T-helper 17 cell (primary cell): ENCODE measurements at places on chromosomes 3 and 15.

- DNase-seq = no peak
Measured at GRCh38 chr15:27934782-27935181, 164.3 kb downstream of the OCA2 start.

DNA sequence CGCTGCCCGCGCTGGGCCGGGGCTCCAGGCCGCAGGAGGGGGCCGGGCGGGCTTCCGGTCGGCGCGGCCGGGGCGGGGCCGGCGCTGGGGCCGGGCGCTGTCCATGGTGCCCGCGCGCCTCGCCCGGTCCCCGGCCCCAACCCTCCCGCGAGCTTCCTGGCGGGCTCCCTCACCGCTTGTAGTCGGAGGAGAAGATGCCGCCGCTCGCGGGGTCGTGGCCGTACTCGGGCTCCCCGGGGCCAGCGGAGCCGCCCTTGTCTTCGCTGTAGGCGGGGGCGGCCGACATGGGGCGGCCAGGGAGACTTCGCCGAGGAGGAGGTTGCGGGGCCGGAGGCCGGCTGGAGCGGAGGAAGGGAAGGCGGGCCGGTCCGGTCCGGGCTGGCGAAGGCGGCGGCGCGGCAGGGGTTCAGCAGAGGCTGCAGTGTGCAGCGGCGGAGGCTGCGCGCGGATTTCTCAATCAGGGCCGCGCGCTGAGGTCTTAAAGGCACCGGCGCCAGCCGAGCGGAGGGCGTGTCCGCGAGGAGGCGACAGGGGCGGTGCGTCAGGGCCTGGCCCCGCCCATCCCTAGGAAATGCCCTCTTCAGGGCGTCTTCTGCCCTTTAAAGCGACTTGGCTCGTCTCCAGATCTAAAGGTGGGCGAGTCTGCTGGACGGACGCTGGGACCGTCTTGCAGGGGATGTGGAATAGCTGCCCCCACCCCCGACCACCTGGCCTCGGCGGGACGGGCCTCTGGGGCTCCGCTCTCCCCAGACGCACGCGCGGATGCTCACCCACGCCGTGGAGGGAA, at the start of gene AP3B2:
Gene AP3B2 (minus strand): TSS at position 455 of the 787 bp plus-strand sequence. CDS start 169 bp downstream, at position 286.
- DNase-seq = peak; percentile 57

GRCh38 chr3:150449169-150449721, 41.1 kb downstream of the TSC22D2 start:
- no peak for DNase-seq

DNA sequence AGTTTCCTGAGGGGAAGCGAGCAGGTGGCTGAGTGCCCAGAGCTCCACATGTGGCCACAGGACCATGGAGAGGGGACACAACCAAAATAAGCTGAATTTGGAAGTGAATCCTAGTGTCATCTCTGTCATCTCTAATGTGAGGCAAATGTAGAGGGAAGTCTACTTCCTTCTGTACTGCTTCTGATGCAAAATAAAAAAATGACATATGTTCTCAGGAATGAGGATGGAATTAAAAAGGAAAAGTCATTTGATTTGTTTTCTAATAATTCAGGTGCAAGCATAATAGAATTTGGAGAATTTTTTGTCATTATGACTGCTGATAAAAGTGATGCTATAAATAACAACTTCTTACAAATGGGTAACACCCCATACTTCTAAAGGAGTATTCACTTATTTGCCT, 59.5 kb upstream of the POU1F1 start:
- no peak for DNase-seq

DNA sequence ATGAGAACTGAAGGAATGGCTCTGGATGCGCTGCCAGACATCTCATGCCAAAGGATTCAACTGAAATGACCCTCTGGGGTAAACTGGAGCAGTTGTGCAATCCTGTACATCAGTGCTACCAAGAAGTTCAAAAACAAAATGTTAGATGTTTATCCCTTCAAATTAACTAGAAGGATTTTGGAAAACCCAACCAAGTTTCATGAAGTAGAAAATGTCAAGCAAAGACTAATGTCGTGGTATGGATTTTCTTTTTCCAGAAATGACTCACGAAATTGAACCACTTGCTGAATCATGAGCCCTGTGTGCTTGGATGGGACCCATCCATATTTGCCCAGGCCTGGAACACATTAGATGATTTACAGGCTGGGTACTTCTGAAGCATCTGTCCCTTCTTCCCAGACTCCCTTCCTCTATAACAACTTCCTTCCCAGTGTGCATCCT, 101.6 kb downstream of the LRTM1 start:
- no peak for DNase-seq

DNA sequence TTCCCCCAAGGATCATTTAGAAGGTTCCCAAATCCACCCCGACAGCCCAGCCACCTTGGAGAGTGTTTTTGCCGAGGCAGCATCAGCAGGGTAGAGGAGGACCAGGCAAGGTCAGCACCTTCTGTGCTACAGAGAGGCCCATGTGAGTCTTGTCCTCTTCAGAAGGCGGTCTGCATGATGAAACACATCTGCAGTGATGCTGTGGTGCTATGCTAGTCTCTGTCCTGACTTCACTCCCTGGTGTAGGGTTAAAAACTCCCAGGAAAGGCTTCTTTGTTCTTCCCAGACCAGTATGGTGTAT, 87.9 kb downstream of the ITPR1 start:
- DNase-seq = no peak

DNA sequence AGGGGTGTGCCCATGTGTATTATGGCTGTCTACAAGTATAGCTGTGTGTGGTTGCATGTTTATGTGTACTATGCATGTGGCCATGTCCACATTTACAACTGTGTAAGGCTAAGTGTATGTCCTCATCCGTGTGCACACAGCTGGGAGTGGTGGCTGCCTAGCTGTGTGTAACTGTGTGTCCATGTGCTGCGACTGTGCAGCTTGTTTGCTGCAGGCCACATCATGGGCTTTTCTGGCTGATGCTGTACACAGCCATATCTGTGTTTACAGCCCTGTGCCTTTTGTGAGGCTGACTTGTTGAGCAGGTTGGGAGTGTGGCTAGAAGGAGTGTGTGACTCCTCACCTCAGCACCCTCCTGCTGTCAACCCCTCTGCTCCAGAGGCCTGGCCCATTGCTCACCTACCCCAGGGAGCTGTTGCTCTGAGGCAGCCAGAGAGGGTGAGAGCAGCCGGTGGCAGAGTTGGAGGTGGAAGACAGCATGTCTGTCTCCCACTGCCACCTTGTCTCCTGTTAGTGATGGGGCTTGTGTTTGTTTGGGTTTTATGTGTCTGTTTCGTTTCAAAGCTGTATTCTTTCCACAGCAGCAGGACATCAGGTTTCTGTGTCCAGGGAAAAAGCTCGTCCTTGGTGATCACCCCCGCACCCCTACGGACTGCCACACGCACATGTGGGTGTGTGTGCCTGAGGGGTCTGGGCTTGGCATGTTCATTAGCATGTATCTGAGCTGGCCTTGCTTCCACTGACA, 1.4 kb upstream of the GRM2 start:
- DNase-seq = no peak

- no peak for DNase-seq
Measured at GRCh38 chr15:38229705-38230310, 22.8 kb upstream of the SPRED1 start.

GRCh38 chr3:70974747-70975146, 608.8 kb downstream of the FOXP1 start:
- no peak for DNase-seq

DNA sequence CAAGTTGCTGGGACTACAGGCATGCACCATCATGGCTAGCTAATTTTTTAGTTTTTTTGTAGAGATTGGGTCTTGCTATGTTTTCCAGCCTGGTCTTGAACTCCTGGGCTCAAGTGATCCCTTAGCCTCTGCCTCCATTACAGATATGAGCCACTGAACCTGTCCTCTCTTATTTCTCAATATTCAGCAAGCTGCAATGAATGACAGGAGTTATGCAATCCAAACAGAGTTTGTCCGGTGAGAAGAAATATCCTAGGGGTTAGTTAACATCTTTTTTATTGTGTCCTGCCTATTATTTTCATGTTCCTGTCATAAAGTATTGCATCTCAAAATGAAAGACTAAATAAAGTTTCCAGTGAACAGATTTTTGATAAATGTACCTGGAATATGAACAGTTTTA, 1161.4 kb downstream of the OTOL1 start:
- no peak for DNase-seq

DNA sequence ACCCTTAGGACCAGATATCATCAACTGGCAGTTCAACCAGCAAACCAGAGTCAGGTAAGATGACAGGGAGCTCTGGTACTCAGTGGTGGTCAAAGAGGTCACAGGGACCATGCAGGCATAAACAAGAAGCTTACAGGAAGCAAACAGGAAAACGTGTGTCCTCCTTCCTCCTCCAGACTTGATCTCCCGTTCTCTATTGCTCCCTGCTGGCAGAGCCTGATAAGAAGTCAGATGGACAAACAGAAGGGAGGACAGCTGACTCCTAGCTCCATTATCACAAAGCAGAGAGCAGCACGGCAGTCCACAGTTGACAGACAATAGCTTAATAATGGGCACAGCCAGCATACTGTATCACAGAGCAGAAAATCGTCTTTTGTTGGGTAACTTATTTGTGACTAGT, 156.5 kb upstream of the SLC2A2 start:
- DNase-seq = no peak

DNA sequence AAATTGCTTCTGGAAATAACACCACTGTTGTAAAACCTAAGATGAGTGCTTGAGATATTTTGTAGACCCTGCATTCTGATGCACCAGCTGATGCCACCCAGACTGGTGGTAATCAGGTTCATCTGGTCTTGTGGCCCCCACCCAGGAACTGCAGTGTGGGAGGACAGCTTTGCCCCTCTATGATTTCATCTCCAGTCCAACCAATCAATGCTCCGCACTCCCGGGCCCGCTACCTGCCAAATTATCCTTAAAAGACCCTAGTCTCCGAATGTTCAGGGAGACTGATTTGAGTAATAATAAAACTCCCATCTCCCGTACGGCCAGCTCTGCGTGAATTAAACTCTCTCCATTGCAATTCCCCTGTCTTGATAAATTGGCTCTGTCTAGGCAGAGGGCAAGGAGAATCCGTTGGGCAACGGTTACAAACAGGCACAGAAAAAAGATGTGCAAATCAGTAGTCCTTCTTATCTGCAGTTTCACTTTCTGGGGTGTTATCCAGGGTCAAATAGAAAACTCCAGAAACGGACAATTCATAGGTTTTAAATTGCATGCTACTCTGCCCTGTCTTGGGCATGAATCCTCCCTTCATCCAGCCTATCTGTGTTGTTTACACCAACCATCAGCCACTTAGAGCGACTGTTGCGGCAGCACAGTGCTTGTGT, 29.2 kb upstream of the TRPM1 start:
- no peak for DNase-seq

- no peak for DNase-seq
Measured at GRCh38 chr15:74917676-74918075, 11.0 kb upstream of the FAM219B start.

- no peak for DNase-seq
Measured at GRCh38 chr3:48528754-48529153, 24.8 kb upstream of the SHISA5 start.

DNA sequence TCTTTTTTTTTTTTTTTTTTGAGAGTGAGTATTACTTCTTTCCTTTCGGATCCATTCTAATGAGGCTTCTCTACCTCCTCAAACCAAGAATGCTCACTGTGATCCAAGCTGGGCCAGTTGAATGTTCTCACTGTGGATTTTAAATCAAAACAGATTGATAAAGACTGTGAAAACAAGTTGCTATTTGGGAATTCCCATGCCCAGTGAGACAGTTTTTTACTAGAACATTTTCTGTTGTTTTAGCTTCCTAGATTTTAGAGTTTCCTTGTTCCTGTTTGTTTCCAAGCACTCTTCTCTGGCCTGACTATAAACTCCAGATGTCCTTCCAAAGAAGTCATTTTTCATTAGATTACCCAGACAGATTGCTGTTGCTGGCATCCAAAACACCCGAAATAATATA, 60.1 kb upstream of the GALNT15 start:
- no peak for DNase-seq

DNA sequence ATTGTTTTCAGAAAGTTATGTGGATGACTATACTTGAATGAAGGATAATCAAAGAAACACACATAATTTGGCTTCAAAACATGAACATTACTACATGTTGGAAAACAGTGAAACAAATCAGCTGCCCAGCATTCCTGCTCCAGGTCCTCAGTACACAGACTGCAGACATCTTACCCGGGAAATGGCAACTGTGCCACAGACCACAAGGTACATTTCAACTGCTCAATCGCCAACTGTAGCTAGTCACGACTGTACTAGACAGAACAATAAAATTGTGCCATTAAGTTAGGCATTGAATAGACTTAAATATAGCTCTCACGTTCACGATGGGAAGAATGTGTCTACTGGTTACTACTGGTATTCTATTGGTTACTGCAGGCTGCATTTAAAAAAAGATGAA, 5.0 kb downstream of the NAA50 start:
- DNase-seq = no peak

DNA sequence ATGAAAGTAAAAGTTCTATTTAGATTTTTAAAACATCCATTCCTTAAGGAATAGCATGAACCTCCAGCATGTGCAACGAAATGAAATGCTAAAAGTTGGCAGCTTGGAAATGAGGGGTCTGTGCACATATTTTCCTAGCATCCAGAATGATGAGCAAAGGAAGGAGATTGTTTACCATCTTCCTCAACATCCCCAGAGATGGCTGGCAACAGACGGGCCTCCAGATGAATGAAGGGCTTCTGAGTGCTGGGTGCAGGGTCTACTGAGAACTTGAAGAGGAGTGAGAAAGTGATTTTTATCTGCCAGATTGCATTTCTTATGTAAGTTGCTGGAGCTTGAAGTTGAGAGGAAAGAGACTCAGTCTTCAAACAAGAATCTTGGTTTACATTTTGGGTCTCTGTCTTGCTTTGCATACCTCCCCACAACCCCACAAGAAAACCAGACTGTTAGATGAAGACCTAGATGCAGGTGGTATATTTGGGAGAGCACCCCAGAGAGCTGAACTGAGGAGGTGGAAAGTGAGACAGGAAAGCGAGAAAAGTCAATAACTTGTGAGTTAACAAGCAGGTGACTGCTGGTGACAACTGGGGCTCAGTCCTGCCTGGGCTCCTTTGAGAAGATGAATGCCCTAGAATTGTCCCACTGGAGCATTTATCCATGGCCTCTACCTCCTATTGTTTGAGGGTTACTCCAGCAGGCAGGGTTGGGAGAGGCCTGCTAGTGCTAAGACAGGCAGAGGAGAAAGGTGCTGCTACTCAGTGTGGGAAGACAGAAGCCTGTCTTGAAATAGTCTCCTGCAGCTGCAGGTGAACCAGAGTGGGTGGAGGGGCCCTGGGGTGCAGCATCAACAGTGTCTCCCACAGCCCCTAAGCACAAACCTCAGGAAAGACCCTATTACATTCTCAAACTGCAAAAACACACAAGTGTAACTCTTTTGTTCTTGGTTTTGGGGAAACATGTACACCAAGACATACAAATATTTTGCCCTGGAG, 10.5 kb upstream of the CCK start:
- DNase-seq = no peak

- no peak for DNase-seq
Measured at GRCh38 chr3:72441284-72441994, 406.8 kb downstream of the SHQ1 start.

DNA sequence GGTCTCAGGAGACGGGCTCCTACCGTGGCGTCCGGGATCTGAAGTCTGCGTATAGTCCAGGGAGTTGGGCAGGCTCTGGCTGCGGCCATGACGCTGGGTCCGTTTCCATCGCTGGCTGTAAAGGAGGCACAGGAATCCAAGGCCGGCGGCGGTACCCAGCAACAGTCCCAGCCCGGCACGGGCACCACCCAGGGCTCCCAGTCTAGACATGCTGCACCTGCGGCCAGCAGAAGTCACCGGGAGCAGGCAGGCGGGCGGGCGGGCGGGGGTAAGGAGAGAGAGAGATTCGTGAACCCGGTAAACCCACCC, 526 bp downstream of the RMDN3 start:
- no peak for DNase-seq

- DNase-seq = no peak
Measured at GRCh38 chr15:72077950-72078349, 40.0 kb downstream of the MYO9A start.

GRCh38 chr3:3038201-3038991, 71.8 kb downstream of the IL5RA start:
- DNase-seq = no peak
